ENCODE measurements at places on chromosomes 5 and 9.

- DNase-seq = peak; percentile 43
Measured at GRCh38 chr5:88690409-88691229, 192.4 kb downstream of the MEF2C start.

GRCh38 chr9:108467653-108468324 is 388.0 kb downstream of the ACTL7B start:
- no peak for DNase-seq

DNA sequence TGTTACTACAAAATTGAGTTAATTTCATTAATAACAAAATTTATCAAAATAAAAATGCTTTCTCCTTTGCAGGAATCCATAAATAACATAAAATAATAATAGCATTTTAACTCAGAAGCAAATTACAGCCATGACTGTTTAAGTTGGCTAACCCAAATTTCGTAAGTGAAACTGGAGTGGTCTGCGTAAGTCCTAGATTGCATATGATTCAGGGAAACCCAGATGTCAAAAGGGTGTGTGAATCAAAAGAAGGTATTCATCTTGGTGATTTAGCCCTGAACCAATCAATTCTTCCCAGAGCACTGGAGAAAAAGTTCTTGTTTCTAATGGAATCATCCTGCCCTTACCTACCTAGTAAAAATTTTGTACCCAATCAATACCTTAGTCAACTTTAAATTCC is 547.6 kb downstream of the RAB3C start:
- no peak for DNase-seq

DNA sequence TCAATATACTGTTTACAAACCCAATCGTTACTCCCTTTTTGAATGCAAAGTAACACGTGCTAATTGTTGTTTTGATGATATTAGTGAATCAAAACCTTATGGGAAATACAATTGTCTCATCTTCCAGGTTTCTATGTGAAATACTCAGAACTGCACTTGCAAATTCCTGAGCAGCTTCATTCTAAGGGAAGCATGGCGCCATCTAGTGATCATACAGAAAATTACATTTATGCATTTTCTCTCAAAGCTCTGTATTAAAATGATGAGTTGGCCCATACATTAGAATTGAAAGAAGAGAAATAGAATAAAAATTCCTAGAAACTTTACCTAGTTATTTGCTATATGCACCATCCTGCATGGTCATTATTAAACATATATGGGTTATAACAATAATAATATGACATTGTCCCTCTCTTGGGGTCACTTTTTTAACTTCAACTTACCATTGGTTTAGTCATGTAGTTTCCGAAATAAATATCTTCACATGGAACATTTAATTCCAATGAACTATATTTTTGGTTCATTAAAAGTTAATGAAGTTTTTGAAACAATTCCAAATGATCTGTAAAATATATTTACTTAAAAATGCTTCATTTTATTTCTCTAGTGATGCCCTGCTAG is 220.0 kb downstream of the PDE4D start:
- no peak for DNase-seq

DNA sequence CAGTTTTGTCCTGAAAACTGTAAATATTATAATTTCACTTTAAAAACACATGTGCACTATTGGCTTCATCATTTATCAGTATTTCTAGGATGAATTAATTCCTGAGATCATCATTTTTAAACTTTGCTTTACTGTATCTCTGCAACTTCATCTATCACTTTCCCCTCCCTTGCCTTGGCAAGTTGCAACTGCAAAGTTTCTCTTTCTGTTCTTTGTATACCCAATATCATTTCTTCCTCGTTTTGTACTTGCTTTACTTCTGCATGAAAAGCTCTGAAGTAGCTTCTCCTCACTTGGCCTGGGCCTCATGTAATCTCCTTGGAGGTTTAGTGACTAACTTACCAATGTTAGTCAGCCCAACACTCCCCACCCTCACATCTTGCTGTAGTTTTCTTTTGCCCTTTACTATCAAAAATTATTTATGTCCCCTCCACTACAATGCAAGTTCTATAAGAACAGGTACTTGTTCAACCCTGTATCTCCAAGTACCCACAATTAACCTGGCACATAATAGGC is 12.8 kb downstream of the C5orf63 start:
- DNase-seq = no peak

DNA sequence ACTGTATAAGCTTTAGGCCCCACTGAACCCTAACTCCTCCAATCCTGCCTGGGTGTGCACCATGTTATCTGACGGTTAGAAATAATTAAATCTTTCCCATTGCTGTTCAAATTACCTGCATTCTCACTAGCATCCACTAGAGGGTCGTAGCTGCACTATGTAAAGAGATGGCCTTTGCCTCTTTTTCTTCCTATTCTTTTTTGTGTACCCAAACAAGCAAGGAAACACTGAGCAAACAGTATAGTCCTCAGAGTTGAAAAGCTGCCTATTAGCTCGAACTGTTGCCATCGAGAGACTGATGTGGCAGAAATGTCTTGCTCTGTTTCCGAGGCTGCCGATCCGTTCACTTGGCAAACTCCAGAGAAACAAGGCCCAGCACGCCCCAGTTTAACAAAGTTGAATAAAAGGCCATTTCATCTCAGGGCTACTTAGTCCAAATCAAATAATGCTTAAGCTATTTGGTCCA is 163.8 kb upstream of the TRPM3 start:
- DNase-seq = peak; percentile 10

DNA sequence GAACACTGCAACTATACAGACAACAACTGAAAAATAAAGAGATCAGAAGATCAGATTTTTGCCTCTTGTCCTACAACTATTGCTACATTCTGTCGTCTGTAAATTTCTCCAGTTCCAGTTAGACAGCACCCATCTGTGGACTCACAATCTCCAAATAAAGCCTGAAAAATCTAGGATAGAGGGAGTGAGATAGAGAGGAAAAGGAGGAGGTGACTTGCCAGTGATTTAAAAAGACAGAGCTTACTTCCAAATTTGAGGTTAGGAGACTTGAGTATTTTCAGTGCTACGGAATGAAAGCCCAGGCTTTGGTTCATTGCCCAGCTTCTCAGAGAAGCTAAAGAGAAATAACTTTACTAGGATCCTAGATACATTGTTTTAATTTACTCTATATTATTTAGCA is 63.6 kb downstream of the PTCD2 start:
- no peak for DNase-seq

DNA sequence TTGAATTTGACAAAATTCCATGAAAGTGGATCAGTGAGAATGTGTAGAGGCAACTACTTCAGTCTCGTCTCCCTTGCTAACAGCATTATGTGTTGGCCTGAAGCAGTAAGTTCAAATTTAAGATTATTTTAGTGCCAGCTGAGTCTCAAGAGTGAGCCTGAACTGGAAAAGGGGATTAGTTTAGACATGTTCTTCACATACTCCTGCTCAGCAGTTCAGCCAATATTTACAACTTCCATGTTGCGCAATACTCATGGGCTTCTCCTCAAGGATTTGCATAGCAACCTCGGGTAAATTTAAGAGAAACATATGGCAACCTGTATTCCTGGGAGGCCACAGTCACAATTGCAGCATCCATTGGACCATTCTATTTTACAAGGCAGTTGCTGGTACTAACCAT is 553.8 kb downstream of the PTPRD start:
- no peak for DNase-seq
